ENCODE measurements at places on chromosomes 7 and 10. TPM values are rescaled to one million over a fixed set of nuclear protein-coding genes. Genes with fewer than 3 reads are reported as not detected.
A peak's percentile ranks its signal among the peaks of the same experiment; 100 is the strongest.

GRCh38 chr7:38317515-38317914 lies 44.1 kb upstream of the TARP start:
- H3K36me3 ChIP-seq: no peaks in the 10 kb centered on the region
- no peaks in the 10 kb centered on the region for H3K4me1 ChIP-seq
- no peaks in the 10 kb centered on the region for H3K27me3 ChIP-seq
- no peak overlapping the region for H3K4me3 ChIP-seq

DNA sequence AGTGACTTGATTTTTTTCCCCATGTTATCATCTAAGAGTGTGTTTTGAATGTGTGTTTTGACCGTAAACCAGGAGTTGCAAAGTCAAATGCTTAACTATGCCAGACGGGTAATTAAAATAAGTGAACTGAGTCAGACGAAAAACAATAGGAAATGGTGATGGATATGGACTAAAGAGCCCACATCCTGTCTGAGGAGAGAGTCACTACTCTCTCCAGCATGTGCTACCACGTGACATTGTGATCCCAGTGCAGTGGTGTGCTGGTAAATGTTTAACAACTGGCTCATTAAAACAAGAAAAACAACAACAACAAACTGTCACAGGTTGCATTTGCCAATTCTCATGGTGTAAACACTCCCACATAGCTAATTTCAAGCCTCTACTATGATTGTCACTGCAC lies 164.3 kb downstream of the SUGCT start:
- H3K27ac ChIP-seq: no peak overlapping the region
- no peak for DNase-seq
- no peaks in the 10 kb centered on the region for H3K36me3 ChIP-seq
- H3K4me1 ChIP-seq: no peaks in the 10 kb centered on the region

DNA sequence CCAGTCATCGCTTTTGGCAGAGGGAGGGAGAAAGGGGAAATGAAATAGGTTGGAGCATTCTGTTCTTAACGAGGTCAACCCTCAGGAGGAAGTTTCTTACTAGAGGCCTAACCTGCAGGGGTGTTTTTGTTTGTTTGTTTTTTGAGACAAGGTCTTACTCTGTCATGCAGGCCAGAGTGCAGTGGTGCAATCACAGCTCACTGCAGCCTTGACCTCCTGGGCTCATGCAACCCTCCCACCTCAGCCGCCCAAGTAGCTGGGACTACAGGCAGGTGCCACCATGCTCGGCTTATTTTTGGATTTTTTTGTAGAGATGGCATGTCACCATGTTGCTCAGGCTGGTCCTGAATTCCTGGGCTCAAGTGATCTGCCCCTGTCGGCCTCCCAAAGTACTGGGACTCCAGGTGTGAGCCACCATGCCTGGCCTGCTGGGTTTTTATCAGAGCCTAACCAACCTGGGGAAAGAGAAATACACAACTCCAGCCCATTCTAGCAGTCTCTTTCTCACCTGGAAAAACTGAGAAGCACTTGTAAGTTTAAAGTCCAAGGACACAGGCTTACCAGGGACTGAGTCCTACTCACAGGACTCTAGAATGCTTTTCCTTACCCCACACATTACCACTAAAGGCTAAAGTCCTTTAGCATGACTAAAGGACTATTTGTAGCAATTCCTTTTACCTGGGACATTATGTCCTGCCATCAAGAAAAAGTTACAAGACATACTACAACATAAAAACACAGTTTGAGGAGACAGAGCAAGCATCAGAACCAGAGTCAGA lies 101.0 kb upstream of the EGFR start:
- H3K27ac ChIP-seq: peak overlapping the region; percentile 80
- peak; percentile 75 for DNase-seq
- no peaks in the 10 kb centered on the region for H3K36me3 ChIP-seq
- no peak overlapping the region for H3K4me3 ChIP-seq
- H3K27me3 ChIP-seq: no peaks in the 10 kb centered on the region

- DNase-seq: no peak
- no peak overlapping the region for H3K4me3 ChIP-seq
- H3K4me1 ChIP-seq: no peaks in the 10 kb centered on the region
- no peaks in the 10 kb centered on the region for H3K36me3 ChIP-seq
Measured at GRCh38 chr7:121244120-121244870, 84.5 kb upstream of the WNT16 start.

The SEMA4G gene
- total RNA-seq: 40.4 TPM

The TRIL gene
- 0.29 TPM for total RNA-seq
